ENCODE measurements at places on chromosomes 11 and 22. TPM values are rescaled to one million over a fixed set of nuclear protein-coding genes. Genes with fewer than 3 reads are reported as not detected.
A peak's percentile ranks its signal among the peaks of the same experiment; 100 is the strongest.

Gene HBE1
- not detected for total RNA-seq

Gene ESAM
- 52.8 TPM for total RNA-seq

- DNase-seq, result no peak
Observed at GRCh38 chr11:31096191-31096805, 273.2 kb downstream of the DCDC1 start.

GRCh38 chr11:61797263-61797944 lies 4.7 kb downstream of the FEN1 start:
- no peak for DNase-seq

DNA sequence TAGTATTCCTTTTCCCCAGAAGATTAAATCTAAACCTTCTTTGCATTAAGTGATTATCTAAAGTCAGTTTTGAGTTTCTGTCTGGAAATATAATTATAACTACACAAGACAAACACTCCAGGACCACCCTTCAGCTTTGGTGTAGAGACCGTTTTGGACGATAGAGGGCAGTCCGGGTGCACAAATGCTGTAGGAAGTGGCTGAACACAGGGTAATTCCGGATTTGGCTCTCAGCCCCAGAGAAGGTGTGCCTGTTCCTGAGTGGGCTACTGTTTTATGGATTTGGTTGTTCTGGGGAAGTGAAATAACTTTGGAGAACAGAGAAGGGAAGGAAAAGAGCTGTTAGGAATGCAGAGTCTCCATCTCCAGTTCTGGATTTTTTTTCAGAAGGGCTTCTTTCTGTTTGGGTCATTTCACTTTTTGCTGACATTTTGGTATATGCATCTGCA lies 14.8 kb downstream of the EXT2 start:
- no peak for DNase-seq

DNA sequence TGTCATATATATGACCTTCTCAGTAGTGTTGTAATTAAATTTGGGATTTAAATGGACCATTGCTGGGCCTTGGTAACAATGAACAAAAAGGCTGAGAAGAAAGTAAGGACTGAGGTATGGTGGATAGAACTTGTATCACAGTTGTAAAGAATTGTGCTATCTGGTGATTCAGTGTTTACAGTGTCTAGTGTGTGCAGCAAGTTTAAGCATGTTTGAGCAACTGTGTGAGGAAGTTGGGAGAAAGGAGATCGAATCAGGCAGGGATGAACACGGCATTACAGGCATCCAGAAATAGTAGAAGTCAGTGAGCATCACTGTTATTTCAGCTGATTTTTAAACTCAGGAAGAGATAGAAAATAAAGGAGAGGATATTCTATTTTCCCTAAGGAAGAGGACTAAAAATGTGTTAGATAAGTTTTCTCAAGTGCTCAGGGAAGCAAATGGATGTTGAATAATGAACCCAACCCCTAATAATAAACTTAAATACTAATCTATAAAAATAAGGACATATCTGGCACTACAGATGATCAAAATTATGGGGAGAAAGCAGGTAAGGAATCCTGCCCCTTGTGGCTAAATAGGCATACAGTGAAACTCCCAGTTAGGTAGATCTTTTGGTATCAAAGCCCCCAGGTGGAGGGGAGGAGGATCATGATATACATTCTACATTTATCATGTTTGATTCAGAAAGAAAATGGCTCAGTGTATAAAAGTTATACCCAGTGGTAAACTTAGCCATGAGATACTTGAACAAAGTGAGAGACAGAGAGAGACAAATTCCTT lies 361.0 kb upstream of the ANO3 start:
- DNase-seq, result no peak

DNA sequence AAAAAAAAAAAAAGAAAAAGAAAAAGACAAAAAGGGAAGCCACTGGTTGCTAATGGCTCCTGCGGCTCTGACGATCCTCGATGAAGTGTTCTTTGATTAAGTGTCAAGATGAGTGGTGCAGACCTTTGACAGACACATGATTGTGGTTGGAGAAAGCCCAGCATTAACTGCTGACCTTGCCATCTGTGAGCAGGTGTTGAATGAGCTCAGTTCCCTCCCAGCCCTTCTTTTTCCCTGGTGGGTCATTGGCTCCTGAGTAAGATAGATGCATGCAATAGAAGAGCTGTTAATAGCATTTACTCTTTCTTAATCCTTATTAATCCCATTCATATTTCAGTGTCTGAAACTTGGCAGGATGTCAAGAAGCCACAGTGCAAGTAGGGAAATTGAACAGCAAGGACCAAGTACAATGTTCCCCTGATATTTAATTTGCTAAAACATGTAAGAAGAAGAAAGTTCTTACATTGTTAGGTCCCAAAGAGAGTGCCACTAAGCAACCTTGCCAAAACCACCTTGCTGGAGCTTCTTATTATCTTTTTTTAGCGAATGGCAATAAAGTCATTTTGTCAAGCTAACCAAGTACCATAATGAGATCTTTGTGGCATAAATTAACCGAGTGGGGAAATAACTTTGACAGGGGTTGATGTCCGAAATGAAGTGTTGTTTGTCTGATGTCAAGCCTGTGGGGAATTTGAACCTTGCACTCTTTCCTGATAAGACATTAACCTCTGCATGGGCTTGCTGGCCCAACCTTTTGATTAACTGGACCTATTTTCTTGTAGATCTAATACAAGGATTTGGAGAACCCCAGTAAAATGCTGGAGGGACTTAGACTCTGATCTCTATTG lies 113.7 kb downstream of the PTPRJ start:
- DNase-seq, result peak; percentile 68

DNA sequence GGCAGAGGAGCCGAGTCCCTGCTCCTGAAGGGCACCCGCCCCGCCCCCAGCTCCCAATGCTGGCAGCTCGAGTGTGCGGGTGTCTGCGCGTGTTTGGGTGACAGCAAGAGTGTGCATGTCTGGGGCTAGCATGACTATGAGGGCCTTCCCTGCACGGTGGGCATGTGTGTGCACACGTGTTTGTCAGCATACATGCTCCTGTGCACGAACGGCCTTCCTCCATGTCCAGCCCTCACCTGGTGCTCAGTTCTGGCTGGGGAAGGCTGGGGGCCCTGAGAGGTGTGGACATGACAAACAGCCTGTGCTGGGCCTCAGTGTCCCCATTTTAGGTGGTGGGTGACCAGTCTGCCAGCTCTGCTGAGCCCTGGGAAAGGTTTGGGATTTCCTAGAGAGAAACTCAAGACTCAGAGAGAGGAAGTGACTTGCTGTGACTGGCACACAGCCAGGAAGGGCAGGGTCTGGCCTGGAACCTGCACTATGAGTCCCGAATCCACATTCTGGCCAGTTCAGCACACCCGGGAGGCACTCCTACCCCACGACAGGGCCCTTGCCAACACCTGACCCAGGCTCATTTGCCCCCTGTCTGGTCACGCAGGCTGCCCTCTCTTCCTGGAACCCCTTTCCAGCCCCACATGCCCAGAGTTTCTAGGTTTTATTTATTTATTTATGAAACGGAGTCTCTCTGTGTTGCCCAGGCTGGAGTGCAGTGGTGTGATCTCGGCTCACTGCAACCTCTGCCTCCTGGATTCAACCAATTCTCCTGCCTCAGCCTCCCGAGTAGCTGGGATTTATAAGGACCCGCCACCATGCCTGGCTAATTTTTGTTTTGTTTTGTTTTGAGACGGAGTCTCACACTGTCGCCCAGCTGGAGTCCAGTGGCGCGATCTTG lies 3.3 kb upstream of the SHISA8 start:
- DNase-seq, result no peak

DNA sequence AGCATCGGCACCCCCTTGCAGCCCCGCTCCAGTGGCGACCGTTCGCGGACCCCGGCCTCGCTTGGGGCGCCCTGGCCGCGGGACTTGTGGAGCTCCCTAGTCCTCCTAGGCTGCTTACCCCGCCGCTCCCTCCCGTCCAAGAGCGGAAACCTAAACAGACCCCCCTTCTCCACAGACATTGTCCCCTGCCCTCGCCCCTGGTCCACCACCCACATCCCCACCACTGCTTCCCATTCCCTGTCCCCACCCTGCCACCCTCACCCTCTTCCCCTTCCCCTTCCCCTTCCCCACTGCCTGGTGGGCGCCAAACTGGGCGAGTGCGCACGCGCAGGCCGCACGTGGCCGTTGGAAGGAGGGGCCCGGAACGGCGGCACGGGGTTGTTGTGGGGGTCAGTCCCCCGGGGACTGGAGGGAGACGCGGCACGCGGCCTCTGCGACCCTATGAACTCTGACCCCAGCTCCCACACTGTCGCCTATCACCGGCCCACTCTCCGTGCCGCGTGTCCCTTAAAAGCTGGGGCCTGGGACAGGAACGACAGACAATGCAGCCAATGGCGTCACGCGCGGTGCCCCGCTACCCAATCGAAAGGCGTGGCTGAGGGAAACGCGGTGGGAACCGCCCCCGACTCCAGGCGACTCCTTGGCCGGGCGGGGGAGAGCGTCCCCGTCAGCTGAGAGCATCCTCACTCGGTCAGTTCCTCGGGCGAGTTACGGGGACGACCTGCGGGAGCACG lies at the start of gene SNX32:
Gene SNX32, plus strand, starts transcription at position 667 of the 734 bp plus-strand sequence. CDS start 103 bp downstream, outside the sequence.
- peak; percentile 99 for DNase-seq

DNA sequence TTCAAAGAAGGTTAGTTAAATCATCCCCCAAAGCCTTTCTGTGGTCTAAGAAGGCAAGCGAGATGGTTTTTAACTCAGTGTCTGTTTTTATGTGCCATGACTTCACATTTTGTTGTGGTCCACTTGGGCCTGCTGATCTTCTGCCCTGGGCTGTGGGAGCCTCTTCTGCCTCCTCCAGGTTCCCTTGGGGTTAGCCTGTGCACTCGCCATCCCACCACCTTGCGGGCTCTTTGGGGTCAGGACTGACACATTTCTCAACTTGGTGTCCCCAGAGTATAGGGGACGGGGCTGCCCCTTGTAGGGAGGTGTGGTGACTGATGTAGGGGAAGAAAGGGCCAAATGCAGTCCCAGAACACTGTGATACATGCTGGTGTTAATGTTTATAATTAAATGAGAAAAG lies 207.0 kb downstream of the TBC1D22A start:
- DNase-seq, result no peak

DNA sequence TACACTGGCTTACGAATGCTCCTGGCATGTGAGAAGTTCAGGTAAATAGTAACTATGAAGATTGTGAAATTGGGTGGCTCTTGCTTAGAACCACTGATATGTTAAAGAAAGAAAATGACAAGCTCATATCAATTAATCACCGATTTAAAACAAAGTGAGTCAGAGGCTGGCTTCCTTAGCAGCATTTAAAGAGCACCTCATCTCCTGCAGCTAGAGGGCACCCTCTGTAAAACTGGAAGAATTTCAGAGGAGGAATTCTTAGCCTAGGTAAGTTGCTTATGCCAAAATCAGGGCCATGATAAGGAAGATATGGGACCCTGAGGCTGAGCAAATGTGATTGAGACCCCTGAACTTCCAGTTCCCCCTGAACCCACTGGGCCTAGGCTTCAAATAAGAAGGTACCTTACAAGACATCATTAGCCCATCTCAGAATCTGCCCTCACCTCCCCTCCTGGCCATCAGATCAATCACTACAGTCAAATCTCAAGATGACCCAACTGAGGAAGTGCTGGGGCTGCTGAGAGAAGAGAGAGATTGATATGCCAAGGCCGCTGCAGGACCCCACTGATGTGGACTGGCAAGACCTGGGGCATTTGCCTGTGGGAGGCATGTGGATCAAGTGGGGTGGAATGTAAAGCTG lies 8.6 kb upstream of the CD3E start:
- no peak for DNase-seq

GRCh38 chr11:121844016-121844415 lies 272.0 kb downstream of the BLID start:
- DNase-seq, result no peak

DNA sequence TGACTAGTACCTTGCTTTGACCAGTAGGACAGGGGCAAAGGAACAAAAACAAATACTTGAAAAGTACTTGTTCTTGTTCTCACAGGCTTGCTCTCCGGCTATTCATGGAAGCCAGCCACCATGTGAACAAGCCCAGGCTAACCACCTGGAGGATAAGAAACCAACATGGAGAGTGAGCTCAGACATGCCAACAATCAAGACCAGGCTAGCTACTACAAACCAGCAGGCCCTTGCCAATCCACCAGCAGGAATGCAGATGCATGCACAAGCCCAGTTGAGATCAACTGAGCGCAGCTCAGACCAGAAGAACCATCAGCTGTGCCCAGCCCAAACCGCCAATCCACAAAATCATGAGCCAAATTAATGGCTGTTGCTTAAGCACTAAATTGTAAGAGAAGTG lies 180.1 kb upstream of the ISX start:
- DNase-seq, result no peak

DNA sequence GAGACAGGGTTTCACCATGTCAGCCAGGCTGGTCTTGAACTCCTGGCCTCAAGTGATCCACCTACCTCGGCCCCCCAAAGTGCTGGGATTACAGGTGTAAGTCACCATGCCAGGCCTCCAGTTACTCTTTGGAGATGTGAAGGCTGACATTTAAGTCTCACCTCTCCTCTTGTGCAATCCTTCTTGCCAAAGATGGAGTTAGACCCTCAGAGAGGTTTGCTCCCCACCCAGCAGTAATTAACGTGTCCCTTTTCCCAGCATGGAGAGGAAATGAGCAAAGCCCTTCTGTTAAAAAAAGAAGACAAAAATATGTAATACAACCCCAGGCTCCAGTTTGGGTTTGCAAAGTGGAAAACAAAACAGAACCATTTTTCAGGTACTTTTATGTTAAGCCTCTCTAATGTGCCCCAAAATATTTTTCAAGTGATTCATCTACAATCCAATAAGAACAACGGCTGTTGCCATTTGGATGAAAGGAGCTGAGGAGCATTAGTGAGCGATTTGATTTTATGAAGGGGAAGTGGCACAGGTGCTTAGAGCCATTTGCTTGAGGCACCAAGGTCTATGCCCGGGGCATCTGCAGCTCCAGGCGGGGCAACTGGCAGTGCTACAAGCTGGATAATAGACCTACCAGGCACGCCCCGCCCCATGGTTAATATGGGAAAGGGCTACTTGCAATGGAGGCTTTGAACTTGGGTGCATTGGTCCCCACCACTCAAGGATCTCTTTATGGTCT lies 57.2 kb downstream of the GRIK4 start:
- DNase-seq, result no peak

DNA sequence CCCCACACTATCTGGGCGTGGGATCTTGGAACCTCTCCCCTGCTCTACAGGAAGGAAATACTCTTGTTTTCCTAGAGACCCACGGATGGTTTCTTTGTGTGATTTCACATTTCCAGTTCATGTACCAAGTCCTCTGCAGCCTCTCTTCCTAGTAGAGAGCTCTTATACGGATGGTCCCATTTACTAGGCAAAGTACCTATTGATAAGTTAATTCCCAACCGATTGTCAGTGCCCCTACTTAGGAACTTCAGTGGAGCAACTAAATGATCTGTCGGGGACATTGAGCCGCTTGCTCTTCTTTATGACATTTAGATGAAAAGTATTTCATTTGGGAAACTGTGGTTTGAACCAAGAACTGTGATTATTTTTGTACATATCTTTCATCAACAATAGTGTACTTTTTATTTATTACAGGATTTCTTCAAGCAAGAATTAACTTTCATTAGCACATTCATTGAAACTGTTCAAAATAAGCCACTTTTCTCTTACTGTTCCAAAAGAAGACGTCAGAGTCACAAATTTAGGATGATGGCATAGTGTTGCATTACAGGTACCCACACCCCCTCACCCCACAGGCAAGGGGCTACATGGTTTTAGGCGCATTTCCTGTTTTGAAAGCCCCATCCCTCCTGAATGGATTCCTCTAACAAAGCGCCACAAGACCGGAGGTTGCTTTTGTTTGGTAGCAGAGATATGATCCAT lies 34.2 kb downstream of the ELMOD1 start:
- DNase-seq, result no peak
